ENCODE measurements at places on chromosomes 11 and 22.

DNA sequence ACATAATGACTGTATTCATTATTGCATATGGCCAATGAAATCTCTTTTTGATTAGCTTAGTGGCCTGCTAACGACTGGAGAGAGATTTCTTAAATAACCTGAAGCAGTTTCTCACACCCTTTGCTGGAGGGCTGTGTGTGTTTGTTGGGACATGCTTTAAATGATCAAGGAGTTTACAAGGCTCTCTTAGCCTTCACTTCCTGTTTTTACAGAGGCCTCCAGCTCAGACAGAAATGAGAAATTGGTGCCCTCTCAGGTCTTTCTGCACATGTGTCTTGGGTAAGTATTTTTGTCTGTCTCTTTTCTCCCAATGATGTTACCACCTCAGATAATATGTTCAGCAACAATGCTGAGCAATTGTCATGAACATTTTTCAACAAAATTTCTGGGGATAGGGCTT lies 884.4 kb upstream of the CNTN5 start:
- no peak for DNase-seq

GRCh38 chr11:131889760-131890581 lies 519.6 kb downstream of the NTM start:
- no peak for DNase-seq

DNA sequence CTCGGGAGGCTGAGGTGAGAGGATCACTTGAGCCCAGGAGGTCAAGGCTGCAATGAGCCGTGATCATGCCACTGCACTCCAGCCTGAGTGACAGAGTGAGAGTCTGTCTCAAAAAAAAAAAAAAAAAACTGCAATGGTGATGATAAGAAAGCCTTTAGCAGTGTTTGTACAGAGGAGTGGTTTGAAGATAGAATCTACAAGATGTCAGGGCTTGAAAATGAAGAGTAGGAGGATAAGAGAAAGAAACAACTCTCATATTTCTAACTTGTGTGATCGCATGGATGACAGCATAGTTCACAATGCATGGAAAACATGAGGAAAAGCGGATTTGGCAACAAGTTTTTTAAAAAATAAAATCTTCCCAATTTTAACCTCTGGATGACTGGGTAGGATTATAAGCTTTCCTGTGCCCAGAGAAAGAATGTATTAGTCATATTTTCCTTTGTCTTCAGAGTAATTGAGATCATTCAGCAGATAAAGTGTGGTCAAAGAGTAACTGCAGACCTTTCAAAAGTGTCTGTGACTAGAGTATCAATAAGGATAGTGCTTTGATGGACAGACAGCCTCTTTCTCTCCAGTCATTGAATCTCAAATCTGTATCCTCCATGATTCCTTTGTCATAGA lies 328.1 kb downstream of the CASP12 start:
- no peak for DNase-seq

GRCh38 chr22:45877651-45878050 lies 99.3 kb downstream of the WNT7B start:
- DNase-seq, result no peak

DNA sequence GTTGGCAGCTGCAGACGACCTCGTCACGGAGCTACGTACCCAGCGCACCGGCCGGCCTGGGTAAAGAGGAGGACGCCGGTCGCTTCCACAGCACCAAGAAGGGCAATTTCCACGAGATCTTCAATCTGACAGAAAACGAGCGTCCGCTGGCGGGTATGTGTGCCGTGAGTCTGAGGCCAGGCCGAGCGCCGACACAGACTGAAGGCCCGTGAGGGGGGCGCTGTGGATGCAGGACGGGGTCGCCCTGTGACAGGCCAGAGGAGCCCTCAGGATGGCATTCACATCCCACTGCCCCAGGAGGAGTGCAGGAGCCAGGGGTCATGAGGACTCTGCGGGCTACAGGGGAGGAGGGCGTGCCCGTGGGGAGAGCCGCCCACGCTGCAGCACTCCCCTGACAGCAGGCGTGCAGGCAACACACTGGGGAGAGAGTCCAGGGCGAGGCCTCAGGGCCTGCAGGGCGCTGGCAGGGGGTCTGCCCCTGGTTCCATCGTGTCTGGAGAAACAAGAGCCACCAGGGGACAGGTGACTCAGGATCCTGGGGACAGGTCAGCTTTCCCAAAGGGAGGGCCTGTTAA lies 53.6 kb downstream of the GRAMD4 start:
- DNase-seq, result no peak

GRCh38 chr11:73242251-73243092 lies 24.4 kb downstream of the P2RY2 start:
- DNase-seq, result peak; percentile 48

DNA sequence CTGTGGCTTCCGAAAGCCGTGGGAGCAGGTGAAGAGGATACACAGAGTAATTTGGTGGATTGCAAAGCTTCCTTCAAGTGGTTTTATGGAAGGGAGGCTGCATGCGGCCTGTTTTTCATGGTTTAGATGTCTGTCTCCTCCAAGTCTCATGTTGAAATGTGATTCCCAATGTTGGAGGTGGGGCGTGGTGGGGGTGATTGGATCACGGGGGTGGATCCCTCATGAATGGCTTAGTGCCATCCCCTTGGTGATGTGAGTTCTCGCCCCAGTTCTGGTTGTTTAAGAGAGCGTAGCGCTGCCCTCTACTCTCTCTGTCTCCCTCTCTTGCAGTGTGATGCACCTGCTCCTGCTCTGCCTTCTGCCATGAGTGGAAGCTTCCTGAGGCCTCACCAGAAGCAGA lies 247.8 kb upstream of the B3GAT1 start:
- DNase-seq, result no peak

- no peak for DNase-seq
These were observed 57.0 kb downstream of the SMIM38 start for GRCh38 chr11:69212798-69213110.

DNA sequence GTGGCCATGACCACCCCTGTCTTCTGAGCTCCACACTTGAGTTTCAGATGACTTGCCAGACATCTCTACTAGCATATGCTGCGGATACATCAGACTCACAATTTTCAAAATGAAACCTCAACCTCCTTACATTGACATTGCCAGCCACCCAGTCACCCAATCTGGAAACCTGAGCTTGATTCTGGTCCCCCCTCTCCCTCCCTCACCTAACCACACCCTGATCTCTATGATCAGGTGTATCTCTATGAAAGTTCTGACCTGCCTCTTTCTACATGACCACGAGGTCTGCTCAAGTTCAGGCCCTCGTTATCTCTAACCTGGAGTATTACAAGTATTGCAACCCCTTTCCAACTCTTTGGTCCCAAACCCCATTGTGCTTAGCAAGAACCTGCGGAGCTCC lies 254.1 kb downstream of the KIRREL3 start:
- no peak for DNase-seq

- DNase-seq, result no peak
These were observed 429.6 kb downstream of the INSC start for GRCh38 chr11:15544353-15544752.

DNA sequence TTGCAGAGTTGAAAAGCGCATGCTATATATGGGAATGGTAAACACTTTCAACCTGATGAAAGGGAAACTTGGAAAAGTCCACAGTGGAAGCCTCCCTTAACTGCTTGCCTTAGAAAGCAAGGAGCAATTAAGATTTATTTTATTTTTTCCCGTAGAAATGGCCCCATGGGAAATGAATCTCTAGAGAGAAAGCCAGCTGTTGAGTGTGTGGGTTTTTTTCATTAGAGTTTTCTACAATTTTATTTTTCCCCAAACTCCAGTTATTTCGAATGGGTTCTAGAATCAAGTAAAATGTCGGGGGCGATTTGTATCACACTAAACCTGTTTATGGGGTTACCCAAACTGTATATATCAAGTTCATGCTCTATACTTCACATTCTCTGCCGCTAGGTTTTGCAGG lies at the start of gene OR5M3:
Gene OR5M3 (minus strand): TSS at position 101 of the 400 bp plus-strand sequence. CDS start 2,855 bp downstream, outside the sequence.
- no peak for DNase-seq

DNA sequence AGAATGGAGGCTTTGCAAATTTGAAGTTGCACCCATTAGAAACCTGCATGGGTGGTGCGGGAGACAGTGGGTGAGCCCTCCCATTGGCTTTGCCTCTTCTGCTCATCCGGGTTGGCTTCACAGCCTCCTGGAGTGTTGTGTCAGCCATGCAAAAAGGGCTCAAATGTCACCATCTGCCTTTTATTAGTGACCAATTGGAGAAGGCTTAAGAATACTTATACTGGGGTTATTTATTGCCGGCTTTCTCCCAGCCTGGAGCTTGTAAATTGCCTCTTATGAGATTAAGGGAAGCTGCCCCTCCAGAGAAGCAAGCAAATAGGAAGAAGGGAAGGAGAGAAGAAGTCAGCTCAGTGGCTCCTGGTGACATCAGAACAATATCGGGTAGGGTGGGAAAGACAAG lies 182.6 kb downstream of the ST3GAL4 start:
- no peak for DNase-seq

GRCh38 chr11:71169313-71169712 lies 83.1 kb downstream of the SHANK2 start:
- no peak for DNase-seq

DNA sequence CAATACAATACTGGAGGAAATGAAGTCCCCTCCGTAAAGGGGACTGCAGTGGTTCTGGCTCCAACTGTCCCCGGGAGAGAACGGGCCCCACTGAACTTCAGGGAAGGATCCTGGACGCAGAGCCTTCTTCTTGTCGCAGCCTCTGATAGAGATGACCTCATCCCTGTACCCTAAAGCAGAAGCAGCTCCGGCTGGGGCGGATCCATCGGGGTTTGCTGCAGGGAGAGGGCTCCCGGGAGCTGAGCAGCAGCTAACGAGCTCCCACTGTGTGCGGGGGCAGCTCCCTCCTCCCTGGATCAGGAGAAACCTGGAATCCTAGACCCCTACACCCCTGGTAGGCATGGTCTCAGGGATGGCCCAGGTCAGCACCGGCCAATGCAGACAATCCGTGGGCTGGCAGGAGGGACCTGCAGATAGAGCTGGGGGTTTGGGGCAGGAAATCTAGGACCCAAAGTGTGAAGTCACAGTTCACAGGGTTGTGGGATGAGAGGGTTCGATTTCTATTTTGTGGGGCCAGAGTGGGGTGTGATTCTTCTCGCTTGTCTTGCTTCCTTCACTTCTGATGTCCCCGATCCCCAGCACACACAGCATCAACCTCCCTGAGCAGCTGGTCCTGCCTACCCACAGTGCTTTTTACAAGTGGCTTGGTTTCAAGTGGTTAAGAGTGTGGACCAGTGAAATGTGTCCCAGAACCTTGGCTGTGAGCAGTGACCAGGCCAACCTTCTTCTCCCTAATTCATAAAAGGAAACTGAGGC lies 12.9 kb downstream of the KIAA0930 start:
- DNase-seq, result no peak

DNA sequence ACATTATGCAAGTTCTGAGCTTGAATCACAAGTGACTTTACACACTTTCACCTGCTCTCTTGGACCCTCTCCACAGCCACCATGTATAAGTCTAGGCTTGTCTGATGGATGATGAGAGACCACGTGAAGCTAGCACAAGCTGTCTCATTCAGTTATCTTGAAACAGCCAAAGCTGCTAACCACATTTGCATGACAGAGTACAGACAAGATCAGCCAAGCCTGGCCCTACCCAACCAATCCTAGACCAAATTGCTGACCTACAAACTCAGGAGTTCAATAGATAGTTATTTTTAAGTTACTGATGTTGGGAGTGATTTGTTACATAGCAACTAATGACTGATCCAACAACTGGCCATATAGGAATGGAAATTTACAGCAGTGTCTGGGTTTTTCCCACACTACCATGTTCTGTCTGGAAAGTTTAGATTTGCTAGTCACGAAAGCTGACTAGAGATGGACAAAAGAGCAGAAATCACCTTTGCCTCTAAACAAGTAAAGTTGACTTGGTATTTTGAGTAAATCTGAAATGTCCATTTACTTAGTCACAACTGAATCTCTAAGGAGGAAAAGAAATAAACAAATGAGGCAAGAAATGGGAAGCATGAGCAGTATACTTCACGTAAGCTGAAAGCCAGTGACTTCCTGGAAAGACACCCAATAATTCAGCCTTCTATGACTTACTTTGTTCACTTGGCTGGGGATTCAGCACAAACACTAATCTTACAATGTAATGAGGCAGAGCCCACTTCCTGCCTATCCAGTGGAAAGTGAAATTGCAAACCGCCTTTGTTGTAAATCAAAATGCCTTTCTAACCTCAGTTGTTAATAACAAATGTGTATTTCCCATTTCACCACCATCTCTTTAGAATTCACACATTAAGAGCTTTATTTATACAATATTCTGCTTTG lies 101.7 kb downstream of the FAM181B start:
- no peak for DNase-seq

- no peak for DNase-seq
These were observed 64.9 kb downstream of the NECTIN1 start for GRCh38 chr11:119664063-119664572.

DNA sequence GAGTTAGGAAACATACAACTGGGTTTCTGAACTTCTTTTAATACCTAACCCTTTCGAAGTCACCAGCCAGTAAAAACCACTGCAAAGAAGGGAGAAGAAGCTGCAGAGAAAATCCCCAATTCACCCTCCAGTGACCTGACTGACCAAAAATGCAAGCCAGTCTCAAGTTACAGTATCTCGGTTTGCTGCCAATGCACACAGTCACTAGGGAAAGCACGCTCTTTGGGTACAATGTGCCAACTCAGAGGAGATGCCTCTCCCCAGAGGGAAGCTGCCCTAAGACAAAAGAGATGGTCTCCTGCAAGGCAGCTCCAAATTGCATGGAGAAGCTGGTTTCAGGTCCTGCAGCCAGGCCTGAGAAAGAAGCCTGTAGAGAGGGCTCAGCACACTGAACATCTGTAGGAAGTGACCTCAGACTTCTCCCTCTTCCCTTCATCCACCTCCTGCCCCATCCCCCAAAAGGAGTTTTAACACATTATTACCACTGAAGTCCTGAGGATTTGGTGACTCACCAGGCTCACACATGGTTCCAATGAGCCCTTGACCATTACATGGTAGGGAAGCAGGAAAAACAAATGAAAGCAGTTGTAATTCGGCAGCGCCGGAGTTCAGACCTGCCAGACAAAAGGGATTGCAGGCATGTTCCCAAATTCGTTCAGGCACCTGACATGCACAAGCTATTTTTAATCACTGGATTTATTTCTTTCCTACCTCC lies 90.1 kb downstream of the ETS1 start:
- no peak for DNase-seq

DNA sequence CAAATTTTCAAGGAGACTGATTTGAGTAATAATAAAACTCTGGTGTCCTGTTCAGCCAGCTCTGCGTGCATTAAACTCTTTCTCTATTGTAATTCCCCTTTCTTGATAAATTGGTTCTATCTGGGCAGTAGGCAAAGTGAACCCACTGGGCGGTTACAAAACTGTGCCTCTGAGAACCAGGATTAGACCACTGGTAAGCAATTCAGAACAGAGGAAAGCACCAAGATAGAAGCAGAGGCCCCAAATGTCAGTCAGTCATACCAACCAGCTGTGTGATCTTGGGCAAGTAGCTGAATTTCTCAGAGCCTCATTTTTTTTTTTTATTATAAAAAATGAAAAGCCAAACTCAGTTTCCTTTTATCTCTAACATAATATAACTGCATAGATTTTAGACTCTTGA lies 54.9 kb downstream of the TRIM44 start:
- no peak for DNase-seq

- DNase-seq, result no peak
These were observed 11.3 kb upstream of the NNMT start for GRCh38 chr11:114284914-114285313.

GRCh38 chr11:877565-877964 lies 33.0 kb downstream of the CHID1 start:
- DNase-seq, result no peak

Data from CD4-positive, alpha-beta memory T cell (primary cell).